Stomach (tissue), 19 donors: ENCODE measurements at places on chromosomes 12 and 14. TPM values are rescaled to one million over a fixed set of nuclear protein-coding genes. Genes with fewer than 3 reads are reported as not detected.

GRCh38 chr12:113184900-113185179 is 438 bp downstream of the DDX54 start:
- H3K4me3 ChIP-seq: peak overlapping the region; percentile 86
- peak overlapping the region; percentile 95 for H3K27ac ChIP-seq
- no peaks in the 10 kb centered on the region for H3K27me3 ChIP-seq
- H3K4me1 ChIP-seq: peaks cover 24% of the 10 kb centered on the region
- peak; percentile 89 for DNase-seq
- H3K36me3 ChIP-seq: peaks cover 27% of the 10 kb centered on the region

- H3K27ac ChIP-seq: no peak overlapping the region
- DNase-seq: no peak
- no peak overlapping the region for H3K4me3 ChIP-seq
- no peaks in the 10 kb centered on the region for H3K27me3 ChIP-seq
These were observed 7.4 kb downstream of the TMEM120B start for GRCh38 chr12:121719926-121720414.

SERPINA9 gene
- total RNA-seq: not detected

GRCh38 chr12:87608321-87608720 is 420.9 kb downstream of the C12orf50 start:
- no peaks in the 10 kb centered on the region for H3K4me1 ChIP-seq
- H3K4me3 ChIP-seq: no peak overlapping the region
- no peaks in the 10 kb centered on the region for H3K27me3 ChIP-seq
- no peak overlapping the region for H3K27ac ChIP-seq
- H3K36me3 ChIP-seq: no peaks in the 10 kb centered on the region

GRCh38 chr12:42446761-42447160 is 120.8 kb downstream of the PPHLN1 start:
- H3K4me1 ChIP-seq: peaks cover 14% of the 10 kb centered on the region
- DNase-seq: no peak
- no peak overlapping the region for H3K27ac ChIP-seq

HIGD1C gene
- not detected for total RNA-seq

- no peaks in the 10 kb centered on the region for H3K36me3 ChIP-seq
- peaks cover 22% of the 10 kb centered on the region for H3K4me1 ChIP-seq
- no peak overlapping the region for H3K4me3 ChIP-seq
- no peaks in the 10 kb centered on the region for H3K27me3 ChIP-seq
- DNase-seq: no peak
These were observed 4.3 kb upstream of the RAPGEF3 start for GRCh38 chr12:47762850-47763465.

CFAP54 gene
- total RNA-seq: not detected

- peaks cover 37% of the 10 kb centered on the region for H3K4me1 ChIP-seq
- peaks cover 44% of the 10 kb centered on the region for H3K36me3 ChIP-seq
- peak overlapping the region; percentile 84 for H3K4me3 ChIP-seq
- DNase-seq: peak; percentile 81
- H3K27ac ChIP-seq: peak overlapping the region; percentile 96
These were observed 597 bp downstream of the MLF2 start for GRCh38 chr12:6752167-6752920.

KRT75 gene
- total RNA-seq: not detected

CLMN gene
- total RNA-seq: 30.1 TPM

TMEM119 gene
- 16.2 TPM for total RNA-seq

GRCh38 chr12:94628369-94628768 is 22.0 kb downstream of the TMCC3 start:
- H3K27ac ChIP-seq: no peak overlapping the region
- no peak overlapping the region for H3K4me3 ChIP-seq
- no peaks in the 10 kb centered on the region for H3K27me3 ChIP-seq
- H3K36me3 ChIP-seq: no peaks in the 10 kb centered on the region
- DNase-seq: no peak

DNAH10 gene
- total RNA-seq: 0.92 TPM

HOXC11 gene
- not detected for total RNA-seq
